ENCODE measurements at places on chromosomes 4 and X.

DNA sequence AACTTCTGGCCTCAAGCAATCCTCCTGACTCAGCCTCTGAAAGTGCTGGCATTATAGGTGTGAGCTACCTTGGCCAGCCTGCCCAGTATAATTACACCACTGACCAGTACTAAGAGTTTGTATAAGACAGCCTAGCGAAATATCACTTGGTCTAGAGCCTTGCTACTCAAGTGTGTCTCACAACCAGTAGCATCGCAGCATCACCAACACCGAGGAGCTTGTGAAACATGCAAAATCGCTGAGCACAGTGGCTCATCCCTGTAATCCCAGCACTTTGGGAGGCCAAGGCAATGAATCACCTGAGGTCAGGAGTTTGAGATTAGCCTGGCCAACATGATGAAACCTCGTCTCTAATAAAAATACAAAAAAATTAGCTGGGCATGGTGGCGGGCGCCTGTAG is 102.0 kb upstream of the GATB start:
- peak; percentile 14 for DNase-seq

DNA sequence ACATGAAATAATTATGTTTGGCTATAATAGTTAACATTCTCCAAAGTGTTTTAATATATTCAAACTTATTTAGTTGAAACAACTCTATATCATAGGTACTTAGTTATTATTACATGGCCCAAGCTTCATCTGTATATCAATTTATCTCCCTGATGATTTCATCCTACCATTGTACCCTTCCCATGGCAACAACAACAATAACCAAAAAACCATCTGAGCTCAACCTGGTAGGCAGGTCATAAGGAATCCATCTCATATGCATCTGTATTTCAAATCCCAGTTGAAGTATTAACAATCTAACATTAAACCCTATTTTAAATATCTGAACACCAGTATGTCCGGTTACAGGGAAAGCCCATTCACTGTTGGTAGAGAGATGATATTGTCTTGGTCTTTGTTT is 33.1 kb upstream of the SLC7A11 start:
- no peak for DNase-seq

GRCh38 chr4:168743601-168744000 is 246.7 kb downstream of the PALLD start:
- no peak for DNase-seq

- no peak for DNase-seq
Observed at GRCh38 chr4:62450740-62451139, 1250.6 kb downstream of the ADGRL3 start.

- DNase-seq, result no peak
Observed at GRCh38 chr4:169485791-169486742, 126.3 kb downstream of the NEK1 start.

GRCh38 chr4:162038112-162038511 is 125.7 kb downstream of the FSTL5 start:
- no peak for DNase-seq

DNA sequence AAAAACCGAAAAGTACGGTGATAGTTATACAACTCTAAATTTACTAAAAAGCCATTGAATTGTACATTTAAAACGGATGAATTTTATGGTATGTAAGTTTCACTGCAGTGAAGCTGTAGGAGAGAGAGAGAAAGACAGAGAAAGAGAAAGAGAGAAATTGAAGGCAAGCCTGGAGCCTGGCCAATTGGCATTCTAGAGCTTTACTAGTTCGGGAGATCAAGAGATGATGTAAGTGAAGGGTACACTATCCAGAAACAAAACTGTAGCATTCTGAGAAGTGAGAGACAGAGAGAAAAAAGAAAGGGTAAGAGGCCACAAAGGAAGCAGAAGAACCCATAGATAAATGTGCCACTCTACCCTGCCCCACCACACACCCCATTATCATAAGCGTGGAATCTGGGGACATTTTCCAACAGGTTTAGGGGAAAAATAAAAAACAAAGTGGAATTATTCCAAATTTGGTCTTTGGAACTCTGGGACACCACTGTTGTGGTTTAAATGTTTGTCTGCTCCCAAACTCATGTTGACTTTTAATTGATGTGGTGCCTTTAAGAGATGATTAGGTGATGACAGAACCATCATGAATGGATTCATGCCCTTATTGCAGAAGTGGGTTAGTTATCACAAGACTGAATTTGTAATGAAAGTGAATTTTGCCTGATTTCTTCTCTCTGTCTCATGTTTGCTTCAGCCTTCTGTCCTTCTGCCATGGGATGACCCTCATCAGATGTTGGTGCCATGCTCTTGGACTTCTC is 123.0 kb upstream of the PLS3 start:
- no peak for DNase-seq

DNA sequence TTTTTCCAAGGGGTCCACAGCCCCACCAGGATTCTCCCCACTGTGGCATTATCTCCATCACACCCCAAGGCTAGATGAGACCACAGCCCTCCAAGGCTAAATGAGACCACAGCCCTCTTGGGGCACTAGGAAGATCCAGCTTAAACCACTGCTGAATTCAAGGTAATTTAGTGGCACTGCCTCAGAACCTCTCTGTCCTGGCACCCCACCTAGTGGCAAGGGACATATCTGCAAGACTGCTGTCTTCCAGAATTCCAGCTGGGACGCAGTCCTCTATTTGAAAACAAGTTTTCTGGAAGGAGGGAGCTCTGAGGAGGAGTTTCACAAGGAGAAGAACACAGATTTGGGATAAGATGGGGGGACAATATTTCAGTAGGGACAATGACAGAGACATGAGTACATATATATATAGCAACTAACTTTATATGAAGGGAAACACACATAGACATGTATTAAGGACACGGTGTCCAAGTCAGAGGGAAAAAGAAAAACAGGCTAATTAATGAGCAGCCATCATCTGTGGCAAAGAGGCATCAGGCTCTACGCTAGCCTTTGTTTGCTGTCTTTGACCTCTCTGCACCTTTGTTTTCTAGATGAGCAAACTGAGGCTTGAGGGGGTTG is 9.3 kb downstream of the CETN2 start:
- peak; percentile 19 for DNase-seq

GRCh38 chrX:51893931-51894696 is 691 bp downstream of the MAGED1 start:
- peak; percentile 3 for DNase-seq

GRCh38 chr4:38119668-38120385 is 159.6 kb downstream of the PTTG2 start:
- peak; percentile 72 for DNase-seq

- peak; percentile 50 for DNase-seq
Observed at GRCh38 chrX:100648458-100649417, 4.7 kb downstream of the SRPX2 start.

DNA sequence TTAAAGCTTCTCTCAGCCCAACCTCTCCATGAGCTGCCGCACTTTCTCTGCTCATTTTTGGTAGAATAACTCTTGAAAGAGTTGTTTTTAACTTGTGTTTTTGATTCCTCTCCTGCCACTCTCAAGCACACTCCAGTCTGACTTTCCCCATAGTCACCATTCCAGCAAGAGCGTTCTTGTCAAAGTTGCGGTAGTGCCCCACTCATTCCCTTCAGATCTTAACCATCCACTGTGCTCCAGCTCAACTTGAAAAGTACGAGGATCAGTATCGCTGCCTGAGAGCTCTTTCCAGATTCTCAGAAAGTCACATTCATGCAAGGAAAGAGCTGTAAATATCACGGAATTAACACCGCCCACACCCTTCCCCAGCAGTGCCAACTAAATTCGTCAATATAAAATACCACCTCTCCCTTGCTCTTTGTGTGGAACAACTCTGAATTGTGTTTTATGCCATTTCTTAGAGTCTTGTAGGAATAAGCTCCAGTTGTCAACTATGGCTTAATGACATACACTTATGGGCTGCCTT is 59.7 kb upstream of the IL15 start:
- DNase-seq, result no peak

- no peak for DNase-seq
Observed at GRCh38 chrX:108097380-108097779, 5.8 kb downstream of the ATG4A start.

GRCh38 chrX:79161655-79162054 is 17.2 kb downstream of the GPR174 start:
- no peak for DNase-seq

DNA sequence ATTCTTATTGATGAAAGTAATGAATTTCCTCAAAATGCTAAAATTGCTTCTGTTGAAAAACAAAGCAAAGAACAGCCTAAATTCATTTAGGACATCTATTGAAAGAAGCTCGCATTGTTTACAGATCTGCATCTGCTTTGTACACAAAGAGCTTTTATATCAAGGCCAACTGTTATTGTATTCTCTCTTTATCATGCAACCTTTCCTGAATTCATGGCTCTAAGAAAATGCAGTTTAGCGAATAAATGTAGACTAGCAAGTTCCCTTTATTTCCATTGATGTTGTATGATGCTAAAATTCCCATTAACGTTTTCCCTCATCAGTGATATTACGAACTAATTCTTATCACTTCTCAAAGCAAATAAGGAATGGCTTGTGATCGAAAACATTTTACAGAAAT is 446.3 kb downstream of the MID1IP1 start:
- DNase-seq, result no peak

GRCh38 chrX:136712650-136713310 is 64.8 kb downstream of the CD40LG start:
- no peak for DNase-seq

DNA sequence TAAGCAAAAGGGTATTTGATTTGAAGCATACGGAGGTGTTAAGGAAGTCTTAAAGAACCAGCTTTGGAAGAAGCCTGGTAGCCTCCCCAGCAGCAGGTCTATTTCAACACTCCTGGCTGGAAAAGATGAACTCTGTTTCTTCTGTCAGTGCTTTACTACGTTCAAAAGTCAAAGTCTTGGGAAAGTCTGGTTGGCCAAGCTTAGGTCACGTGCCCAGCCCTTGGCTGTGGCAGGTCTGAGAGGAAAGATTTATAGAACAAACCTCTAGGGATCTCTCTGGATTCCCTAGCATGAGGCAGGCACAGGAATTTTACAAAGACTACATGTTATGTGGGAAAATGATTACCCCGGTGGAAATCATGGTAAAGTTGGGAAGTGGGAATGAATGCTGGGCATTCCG is 8.6 kb upstream of the ARHGAP10 start:
- DNase-seq, result no peak

DNA sequence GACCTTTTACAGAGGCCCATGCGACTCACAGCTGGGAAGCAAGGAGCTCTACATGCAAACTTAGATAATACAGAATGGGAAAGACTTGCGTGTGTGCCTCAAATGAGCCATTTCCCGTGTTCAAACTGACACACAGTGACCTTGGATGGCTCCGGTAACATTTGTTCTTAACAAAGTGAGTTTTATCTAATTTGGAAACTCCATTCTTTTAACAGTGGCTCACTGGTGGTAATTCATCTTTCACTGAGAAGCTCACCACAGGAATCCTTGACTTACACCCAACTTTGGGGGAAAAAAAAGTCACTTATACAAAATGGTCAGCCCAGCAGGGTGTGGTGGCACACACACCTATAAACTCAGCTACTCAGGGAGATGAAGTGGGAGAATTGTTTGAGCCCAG is 190.6 kb downstream of the LDB2 start:
- no peak for DNase-seq

DNA sequence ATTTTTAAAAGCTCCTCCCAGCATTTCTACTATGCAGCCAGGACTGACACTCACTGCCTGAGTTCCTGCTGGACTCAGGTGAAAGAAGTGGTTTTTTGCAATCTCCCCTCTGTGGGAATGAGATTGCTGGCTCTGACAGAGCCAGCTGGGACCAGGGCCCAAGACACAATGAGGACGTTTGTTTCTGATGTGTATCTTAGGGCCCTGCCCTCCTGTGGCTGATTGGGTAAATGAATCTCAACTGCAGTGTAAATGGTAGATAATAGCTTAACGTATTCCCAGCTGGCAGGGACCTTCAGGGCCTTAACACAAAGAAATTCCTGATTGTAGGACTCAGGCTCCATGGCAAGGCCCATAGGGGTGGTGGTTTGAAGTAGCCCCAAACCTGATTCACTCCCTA is 85.8 kb upstream of the PRPS1 start:
- DNase-seq, result peak; percentile 44

DNA sequence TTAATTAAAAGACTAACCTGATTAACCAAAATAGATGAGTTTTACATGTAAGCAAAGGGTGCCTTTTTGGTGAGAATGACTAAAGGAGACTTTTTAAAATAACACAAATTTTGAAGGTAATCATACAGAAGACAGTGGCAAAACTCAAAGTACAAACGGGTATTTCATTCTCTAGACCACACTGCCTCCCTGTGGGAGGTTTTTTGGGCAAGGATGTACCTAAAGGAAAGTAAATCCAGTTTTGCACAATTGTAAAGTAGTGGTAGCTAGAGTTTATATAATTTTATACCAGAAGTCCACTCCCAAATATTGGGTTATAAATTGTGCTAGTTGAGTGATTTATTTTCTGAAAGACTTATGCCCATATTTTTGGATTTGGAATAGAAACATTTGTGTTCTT is 201.0 kb downstream of the PAPSS1 start:
- DNase-seq, result peak; percentile 0

GRCh38 chr4:4642496-4643000 is 100.7 kb upstream of the STX18 start:
- no peak for DNase-seq

Data from MG63 (cell line).